ENCODE measurements at places on chromosomes 1 and 21. TPM values are rescaled to one million over a fixed set of nuclear protein-coding genes. Genes with fewer than 3 reads are reported as not detected.

The TP73 gene
- 0.03 TPM for polyA plus RNA-seq

The TNFSF4 gene
- 44.9 TPM for polyA plus RNA-seq

The LRRC39 gene
- 0.46 TPM for polyA plus RNA-seq

The AIM2 gene
- not detected for polyA plus RNA-seq

The ACKR1 gene
- 1.4 TPM for polyA plus RNA-seq

GRCh38 chr1:103561643-103562395 is 9.6 kb upstream of the AMY2B start:
- DNase-seq = no peak

- DNase-seq = no peak
These were observed 55.5 kb upstream of the RASAL2 start for GRCh38 chr1:178038372-178038771.

DNA sequence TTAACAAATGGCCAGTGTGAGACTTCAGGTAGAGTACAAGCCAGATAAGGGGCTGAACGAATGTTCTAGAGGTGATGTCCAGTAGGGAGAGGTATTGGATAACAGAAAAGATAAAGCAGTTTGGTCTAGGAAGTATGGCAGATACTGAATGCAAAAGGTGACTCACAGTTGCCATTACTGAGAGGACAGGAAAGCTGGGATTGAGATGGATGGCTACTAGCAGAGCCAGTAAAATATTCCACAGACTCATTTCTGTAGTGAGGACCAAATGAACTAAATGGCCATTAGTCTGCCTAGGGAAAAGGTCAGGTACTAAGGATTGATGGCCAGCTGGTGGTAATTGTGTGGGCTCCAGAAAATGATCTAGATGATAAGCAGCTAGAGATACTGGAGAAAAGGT is 11.5 kb downstream of the MACO1 start:
- peak; percentile 81 for DNase-seq

DNA sequence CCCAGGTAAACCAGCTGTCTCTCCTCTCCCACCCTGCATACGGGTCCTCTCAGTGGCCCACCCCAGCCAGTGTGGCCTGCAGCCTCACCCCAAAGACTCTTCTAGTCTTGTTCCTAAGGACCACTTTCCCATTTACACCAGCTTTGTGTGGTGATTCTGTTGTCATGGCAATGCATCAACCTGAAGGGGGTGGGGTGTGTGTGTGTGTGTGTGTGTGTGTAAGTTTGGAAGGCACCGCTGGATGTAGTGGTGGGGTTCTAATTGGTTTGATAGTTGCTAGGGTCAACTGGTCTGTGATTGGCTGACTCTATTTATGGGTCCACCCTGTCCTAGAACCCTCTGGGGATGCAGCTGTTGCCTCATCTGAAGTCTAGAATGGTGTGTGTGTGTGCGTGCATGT is 4.7 kb upstream of the CDK18 start:
- DNase-seq = no peak

DNA sequence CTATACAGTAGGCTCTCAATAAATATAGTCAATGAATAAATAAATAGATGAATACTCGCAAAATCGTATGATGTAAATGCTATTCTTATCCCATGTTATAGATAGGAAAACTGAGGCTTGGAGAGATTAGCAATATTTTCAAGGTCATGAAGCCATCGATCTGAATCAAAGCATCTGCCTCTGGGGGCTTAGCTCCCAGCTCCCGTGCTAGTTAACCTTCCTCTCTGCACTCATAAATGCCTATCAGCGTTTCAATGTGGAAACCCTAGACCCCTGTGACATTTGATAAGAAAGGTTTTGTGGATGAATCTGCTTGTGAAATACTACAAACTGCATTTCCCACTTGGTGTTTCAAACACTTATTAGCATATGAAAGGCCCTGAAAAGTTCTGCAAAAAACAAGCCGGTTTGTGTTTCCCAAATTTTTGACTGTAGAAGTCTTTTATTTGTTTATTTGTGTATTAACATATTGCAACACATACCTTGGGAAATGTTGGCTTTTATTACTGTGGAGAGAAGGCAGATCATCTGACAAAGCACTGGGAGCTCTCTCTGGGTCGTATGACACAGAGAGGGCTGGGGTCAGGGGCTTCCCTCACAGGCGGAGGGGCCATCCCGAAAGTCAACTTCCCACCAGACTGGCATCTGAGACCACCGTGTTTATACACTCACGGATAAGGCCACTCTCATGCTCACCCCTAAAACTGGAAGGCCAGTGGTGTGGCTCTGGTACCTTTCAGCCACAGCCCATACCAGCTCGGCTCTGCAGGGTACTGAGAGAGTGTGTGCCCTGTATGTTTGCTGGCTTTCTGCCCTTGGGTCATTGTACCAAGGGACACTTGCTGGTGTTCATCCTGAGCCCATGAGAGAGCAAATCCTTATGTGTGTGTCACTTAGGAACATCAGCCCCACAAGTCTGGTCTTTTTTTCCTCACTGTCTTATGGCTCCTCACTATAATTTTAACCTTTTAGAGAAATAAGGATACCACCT is 993 bp upstream of the PROK1 start:
- no peak for DNase-seq

DNA sequence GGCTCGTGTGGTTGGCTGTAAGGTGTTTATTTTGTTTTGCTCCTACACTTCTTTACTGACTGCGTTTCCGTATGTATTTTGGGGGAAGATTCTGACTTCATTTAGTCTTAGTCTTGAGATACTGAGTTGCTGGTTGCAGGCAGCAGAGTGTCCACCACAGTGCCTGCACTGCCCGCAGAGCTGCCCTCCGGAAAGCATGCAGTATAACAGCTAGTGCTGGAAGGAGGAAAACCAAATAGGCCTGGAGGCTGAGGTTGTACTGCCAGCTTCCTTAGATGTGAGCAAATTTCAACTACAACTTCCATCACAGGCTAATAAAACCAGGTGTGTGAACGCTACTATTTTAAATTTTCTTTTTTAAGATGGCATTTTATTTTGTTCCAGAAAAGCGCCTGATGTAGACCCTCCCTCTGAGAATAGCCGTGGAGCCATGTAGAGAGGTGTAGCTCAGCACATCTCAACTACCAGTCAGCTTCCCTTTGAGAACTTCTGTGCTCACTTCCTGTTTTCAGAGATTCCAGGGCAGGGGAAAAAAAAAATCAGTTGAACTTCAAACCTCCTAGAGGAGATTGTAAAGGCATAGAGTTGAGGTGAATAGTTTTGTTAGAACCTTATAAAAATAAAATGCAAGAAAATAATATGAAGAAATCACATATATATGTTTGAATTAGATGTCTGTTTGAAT is 17.6 kb downstream of the LMO4 start:
- DNase-seq = peak; percentile 18

DNA sequence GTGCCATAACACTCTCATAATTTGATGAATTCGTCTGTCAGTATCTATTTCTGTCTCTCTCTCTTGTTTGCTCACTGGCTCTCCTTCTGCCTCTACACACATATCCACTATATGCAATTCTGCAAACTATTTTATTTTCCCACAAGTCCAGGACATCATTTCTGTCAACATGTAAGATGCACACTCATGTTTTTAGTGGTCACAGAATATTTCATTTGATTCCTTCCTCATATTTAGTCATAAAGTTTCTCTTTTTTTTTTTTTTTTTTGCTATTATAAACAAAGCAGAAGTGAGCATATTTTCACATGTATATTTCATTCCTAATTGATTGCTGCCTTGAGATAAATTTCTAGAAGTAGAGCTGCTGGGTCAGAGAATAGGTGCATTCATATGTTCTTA is 165.3 kb downstream of the PGBD5 start:
- DNase-seq = no peak

GRCh38 chr1:218933513-218933912 is 240.2 kb upstream of the LYPLAL1 start:
- no peak for DNase-seq

DNA sequence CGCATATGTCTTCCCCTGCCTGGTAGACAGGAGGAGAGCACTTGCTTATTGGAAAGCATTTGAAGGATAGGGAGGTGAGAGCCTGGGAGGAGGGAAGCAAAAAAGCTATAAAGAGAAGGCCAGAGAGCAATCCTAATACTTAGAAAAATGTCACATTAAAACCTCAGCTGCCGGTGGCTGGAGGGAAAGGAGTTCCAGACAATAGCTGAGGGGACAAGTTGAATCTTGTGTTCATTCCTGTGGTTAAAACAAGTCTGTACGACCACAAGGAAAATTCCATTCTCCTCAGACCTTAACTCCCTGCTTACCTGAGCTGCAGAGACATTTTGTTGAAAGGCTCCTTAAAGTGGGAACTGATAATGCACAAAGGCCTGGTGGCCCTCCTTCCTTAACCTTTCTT is 218.8 kb upstream of the CAMK1G start:
- no peak for DNase-seq

DNA sequence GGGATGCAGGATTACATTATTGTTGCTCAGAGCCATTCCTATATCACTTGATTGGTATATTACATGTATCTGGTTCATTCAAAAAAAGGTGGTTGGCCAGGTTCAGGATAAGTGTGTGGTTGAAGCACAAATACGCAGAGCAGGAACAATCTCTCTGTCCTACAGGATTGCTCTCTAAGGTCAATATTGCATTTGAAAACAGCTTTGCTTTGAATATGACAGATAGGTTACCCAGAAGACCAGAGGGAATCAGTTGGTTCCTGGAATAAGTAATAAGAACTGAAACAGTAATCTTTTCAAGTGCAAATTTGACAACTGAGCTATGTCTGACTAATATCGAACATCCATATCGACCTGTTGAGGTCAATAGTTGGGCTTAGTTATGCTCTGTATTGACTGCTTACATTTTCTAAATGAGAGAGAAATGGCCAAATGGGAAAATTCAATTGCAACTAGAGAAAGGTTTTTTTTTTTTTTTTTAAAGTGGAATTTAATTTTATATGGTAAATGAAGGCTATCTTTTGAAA is 176.8 kb downstream of the ATP6V1G3 start:
- no peak for DNase-seq

GRCh38 chr21:34948157-34948556 is 100.9 kb downstream of the RUNX1 start:
- no peak for DNase-seq

DNA sequence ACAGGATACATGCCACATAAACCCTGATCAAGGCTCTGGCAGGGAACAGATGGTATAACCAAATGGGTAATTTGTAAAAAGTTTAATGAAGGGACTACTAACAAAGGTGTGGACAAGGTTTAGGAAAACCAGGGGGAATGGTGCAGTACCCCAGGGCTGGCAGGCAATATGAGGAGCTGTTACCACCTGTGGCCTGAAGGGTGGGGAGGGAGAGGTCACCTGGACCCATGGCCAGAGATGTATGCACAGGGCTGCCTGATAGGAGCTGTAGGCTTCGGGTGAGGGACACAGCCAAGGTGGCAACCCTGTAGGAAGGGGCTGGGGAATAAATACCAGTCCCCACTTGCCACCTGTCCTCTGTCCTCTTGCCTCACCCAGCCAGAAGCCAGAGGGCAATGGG is 51.4 kb upstream of the ID3 start:
- no peak for DNase-seq

DNA sequence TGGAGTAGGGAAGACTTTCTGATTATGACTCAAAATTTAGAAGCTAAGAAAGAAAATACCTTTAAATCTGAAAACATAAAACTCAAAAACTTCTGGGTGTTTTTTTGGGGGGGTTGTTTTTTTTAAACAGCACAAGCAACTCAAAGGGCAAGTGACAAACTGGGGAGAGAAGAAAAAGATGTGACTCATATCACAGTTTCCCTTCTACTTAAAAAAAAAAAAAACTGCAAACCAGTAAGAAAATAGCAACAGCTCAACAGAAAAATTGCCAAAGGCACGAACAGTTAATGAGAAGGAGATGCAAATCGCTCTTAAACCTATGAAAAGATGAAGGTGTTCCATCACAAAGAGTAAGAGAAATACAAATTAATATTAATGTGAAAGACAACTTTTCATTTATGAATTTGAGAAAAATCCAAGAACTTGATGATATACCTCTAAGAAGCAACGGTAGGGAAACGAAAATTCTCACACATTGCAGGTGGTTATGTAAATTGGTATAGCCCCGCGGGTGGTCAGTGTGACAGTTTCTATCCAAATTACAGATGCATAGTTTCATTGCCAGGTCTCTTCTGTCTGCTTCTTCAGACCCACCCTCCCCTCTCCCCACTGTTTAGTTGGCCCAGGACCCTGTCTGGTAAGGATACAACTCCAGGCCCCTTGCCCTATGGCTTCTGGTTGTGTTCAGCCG is 9.0 kb downstream of the IFNAR2 start:
- peak; percentile 34 for DNase-seq

DNA sequence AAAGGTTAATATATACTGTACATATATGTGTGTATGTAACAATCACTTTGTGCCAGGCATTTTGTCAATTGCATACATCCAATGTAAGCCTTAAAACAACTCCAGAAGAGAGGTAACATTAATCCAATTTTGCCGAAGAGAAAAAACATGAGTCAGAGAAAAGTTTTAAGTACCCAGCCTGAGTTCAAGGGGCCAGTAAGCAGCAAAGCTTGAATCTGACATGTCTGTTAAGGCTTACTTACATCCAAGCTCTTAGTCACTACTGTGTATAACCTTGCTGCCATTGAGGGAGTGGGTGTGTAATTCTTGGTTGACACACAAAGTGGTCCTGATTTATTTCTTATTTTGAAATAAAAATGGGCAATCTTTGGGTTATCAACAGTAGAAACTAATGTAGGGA is 360.4 kb upstream of the LYPLAL1 start:
- DNase-seq = no peak

- no peak for DNase-seq
These were observed 11.7 kb upstream of the MFAP2 start for GRCh38 chr1:16992102-16992501.

GRCh38 chr1:175511496-175511895 is 231.9 kb downstream of the TNR start:
- DNase-seq = peak; percentile 75

DNA sequence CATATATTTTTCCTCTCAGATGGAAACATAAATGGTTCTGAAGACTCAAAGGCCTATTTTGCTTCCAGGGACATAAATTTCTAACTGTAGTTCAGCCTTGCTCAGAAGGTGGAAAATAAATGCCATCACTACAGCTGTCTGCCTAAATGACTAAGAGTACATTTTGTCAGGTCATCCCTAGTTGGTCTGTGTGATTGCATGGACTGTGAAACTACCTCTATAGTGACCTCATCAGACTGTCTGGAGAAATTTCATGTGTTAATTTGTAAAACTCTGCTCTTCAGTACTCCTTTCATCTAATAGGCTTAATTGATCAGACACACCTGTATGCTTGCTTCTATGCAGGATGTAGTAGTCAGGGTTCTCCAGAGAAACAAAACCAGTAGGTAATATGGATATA is 886.9 kb downstream of the AMY1C start:
- no peak for DNase-seq

DNA sequence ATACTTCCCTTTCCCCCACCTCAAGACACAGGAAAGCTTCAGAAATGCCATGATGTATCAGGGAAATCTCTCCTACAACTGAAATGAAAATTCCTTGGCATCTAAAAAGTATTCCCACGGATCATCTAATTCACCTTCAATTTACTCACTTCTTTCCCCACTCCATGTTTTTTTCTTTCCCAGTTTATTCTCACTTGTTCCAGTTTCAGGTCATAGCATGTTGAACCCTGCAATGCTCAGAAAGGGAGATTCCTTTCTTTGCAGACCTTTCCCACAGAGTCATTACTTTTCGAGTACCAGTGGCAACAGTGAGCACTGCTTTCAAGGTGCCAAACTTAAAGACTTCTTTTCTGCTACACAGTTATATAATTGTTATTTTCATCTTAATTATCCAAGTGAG is 305.0 kb downstream of the VAV3 start:
- no peak for DNase-seq

- peak; percentile 59 for DNase-seq
These were observed at the start of gene CCDC24 for GRCh38 chr1:43991476-43992231. CCDC24 (plus strand) TSS chr1:43991599; CDS start chr1:43991879, 280 bp downstream.

All from endothelial cell of umbilical vein (primary cell).